ENCODE measurements at places on chromosomes 3 and 15.

- DNase-seq: peak; percentile 48
These were observed 631 bp upstream of the CNBP start for GRCh38 chr3:129184396-129184657.

DNA sequence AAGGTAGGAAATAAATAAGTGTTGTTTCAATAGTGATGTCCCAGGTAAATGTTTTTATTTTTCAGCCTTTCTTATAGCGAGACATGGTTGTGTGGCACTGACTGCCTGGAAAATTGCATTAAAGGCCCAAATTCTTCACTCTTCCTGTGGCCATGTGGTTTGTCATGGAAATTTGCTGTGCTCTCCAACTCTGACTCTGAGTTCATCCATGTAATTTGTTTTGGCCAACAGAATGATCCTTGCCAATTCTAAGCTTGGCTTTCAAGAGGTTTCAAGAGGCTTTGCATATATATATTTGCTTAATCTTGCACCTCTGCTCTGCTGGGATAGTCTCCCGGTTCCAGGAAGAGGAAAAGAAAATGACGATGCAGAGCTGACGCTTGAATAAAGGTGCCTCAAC, 107.5 kb upstream of the ARHGEF26 start:
- DNase-seq: no peak

DNA sequence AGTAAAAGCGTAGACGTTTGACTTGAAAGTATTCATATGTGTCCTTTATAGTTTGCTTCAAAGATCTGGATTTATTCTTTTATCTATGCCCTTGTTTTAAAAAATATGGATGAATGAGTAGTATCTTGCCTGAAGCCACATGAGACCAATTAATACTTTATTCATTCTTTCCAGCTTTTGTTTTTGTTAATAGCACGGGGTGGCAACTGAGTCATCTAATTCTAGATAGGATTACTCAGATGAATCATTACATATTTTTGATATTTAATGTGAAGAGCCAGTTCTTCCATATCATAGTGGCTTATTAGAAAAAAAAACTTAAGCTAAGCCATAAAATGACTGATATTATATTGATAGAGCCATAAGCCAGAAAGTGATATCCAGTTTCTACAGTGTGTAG, 121.9 kb downstream of the BBX start:
- no peak for DNase-seq

DNA sequence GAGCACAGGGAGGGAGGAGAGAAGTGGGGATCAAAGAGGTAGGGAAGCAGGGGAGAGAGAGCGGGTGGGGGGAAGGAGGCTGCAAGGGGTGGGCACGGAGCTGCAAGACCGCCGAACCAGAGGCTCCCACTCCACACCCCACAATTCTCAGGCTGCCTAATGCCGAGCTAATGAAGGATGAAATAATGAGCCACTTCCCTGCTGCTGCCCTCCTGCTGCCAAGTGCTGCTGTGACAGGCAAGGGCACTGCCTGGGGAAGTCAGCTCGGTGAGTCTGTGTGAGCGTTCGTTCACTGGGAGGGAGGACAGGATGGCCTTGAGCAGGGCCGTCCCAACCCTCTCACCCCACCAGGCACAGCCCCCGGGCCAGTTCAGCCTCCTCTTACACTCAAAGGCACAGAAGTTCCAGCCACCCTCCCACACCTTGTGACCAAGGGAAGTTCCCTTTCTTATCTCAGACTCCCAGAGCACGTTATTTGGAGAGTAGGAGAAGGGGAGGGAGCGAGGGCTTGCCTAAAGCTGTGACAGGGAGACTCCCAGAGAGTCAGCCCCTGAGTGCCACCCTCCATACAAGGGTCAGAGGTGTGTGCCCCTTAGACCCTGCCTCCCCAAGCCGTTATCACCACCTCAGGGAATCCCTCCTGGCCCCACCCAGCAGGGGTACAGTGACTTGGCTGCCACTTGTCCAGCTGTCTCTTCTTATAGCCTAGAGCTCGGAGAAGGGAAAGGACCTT, 12.4 kb downstream of the GLYCTK start:
- no peak for DNase-seq

- peak; percentile 93 for DNase-seq
These were observed at the start of the genes LSM3 and XPC for GRCh38 chr3:14178247-14179113. Gene LSM3, plus strand, starts transcription at chr3:14178817. Its CDS starts 44 bp downstream, at chr3:14178861. Gene XPC, minus strand, starts transcription at chr3:14178601. Its CDS starts 33 bp downstream, at chr3:14178568.

GRCh38 chr3:99730870-99731269, 86.8 kb upstream of the CMSS1 start:
- DNase-seq: no peak

DNA sequence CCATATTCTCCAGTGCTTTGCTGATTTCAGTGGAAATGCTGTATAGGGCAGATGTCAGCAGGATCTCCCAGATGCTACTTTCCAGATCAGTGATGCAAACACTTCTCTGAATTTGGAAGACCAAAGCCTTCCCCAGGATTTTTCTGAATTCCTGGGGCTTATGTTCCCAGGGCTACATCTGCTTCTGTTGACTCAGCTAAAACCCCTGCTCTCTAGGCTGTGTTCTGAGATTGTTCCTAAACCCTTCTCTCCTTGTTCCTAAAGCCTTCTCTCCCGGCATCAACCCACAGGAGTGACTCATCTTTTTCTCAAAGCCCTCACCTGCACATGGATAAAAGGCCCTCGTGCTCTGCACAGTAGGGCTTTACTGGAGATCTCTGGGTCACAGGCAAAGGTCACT, 35.5 kb downstream of the FAH start:
- DNase-seq: no peak

- DNase-seq: peak; percentile 7
These were observed 31.5 kb upstream of the TM4SF4 start for GRCh38 chr3:149442851-149443544.

DNA sequence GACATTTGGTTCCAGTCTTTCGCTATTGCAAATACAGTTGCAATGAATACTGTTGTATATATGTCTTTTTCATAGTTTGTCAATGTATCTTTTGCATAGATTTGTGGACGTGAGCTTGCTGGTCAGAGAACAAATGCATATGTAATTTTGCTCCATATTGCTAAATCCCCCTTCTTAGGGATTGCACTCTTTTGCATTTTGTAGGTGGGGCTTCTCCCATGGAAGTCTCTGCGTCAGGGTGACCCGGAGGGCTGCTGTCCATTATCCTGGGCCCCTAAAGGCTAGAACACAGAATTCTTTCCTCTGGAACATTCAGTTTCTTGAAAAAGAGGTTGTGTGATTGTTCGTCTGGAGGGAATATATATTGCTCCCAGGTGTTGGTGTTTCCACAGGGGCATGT, 25.2 kb upstream of the KLHL25 start:
- DNase-seq: no peak

GRCh38 chr3:52174896-52175295, 20.7 kb upstream of the POC1A start:
- no peak for DNase-seq

DNA sequence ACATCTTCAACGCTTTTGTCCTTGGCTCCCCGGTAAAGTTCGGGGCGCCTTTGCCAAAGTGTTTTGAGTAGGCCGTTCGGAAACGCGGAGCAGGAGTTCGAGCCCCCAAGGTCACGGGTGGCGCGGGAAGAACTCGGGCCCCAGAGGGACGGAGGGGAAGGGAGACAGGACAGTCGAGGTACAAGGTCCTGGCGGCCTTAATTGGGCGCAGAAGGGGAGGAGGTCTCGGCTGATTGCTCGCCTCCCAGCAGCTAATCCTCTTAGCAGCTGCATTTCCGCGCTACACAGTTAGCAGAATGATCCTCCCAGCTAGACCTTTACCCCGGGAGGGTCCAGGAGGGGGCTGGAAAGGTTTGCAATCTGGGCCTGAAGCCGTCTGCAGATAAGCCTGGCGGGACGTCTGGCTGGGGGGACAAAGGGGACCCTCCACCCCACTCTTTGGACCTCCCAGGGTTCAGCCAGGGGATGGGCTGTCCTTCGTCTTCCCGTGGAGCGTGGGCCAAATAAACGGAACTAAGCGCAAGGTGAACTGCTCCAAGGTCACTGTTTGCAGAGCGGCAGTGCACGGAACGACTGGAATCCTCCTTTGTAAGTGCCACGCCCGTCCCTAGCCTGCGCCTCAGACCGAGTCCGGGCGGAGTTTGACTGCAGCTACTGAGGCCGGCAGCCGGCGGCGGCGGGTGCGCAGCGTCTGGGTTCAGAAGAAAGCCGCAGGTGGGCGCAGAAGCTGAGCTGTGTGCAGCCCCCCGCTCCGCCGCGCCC, 7.2 kb downstream of the EOMES start:
- DNase-seq: no peak

GRCh38 chr3:144516589-144516988, 545.0 kb downstream of the DIPK2A start:
- DNase-seq: no peak
